ENCODE measurements at places on chromosomes 2 and 18.

GRCh38 chr2:38635139-38635538 lies 30.8 kb upstream of the GALM start:
- no peak for DNase-seq

DNA sequence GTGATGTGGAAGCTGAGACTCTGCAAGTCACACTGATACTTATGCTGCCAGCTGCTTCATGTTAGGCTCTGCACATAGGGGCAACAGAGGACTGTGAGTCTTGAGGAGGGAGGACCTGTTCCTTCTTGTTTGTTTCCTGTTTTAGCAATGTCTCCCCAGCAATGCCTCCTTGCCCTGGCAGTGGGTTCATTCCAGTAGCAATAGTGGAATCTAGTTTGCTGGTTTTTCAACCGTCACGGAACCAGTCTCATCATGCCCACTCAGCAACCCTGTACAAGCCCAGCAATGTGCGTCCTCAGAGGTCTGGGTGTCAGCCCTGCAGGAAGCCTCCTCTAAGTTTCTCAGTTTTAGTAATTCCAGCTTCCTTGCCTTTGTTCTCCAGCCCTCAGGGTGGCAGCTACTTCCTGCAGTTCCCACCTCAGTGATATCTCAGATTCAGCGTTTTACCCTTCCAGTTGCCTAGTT lies 20.5 kb upstream of the ITGB6 start:
- no peak for DNase-seq

DNA sequence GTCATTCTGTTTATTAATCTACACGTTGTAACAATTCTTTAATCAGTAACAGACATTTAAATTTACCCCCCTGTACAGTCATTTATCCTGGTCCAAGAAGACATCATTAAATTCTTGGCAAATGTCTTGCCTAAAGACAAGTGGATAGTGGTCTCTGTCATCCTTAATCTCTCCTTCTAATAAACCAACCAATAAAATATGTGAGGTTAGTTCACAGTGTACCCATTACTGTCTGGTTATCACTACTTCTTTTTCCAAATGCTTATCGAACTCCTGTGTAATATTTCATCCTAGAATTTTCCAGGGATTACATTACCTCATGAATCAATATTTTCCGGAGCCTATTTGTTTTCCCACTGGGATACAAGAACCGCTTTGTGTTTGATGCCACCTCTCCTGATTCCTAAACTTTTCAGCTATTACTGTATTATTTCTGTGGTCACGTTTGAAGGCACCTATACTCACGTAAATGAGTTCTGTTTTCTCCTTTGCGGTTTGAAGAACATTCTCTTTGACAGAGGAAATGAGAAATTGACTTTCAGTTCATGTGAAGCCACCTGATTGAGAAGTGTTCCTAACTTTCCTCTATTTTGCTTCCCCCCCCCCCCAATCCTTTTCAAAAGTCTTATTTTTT lies 131.5 kb downstream of the RTN4 start:
- no peak for DNase-seq

- no peak for DNase-seq
Measured at GRCh38 chr2:157572725-157573124, 55.9 kb downstream of the ACVR1C start.

DNA sequence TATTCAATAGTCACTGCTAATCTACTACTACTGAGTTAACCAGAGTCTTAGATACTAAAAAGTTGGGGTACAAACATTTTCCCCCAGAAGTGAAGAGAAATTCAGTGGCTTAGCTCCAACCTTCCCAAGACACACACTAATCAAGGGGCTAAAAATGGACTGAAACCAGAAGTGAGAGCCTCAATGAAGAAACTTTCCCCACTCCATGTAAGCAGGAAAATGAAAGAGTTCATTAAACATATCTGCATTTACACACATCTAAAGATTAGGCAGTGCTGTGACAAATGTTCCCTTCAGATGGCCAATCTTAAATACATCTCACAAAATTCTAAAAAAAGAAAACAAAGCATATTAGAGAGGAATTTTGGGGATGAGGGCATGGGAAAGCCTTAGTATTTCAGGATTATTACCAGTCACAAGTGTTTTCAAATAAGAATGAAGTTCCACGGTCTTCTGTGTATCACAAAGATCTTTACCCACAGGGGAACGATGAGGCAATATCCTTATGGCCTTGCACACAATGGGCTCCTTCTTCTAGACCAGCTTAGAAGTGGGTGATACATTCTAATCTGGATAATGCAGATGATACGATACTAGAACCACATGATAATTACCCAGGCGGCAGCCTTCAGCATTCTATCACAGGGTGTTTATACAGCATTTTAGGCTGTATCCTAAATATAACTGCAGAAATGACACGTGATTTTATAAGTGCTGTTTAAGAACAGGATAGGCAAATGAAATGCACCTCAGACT lies 17.1 kb downstream of the ANKRD44 start:
- peak; percentile 88 for DNase-seq

DNA sequence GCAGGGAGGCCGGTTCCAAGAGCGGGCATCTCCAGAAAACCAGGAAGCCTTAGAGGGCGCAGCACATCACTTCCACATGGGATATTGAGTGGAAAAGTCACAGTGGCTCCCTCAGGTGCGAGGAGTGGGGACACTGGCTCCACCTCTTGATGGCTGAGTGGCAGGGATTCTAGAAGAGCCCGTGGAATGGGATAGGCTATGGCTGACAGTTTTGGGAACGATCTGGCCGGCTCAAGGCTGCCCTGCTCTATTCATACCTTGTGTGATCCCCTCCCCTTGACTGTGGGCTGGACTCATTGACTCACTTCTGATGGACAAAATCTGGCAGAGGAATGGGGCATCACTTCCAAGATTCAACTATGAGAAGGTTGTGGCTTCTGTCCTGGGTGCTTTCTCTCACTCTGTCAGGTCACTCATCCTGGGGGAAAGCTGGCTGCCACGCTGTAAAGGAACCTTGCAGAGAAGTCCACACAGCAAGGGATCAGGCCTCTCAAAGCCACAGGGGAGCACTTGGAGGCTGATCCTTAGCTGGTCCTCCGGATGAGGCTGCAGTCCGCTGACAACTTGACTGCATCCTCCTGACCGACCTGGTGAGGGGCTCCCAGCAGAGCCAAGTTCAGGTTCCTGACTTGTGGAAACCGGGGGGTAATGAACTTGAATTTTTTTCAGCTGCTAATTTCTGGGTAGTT lies 46.7 kb upstream of the HS6ST1 start:
- no peak for DNase-seq

- DNase-seq, result peak; percentile 75
Measured at GRCh38 chr18:712401-713134, at the start of gene ENOSF1. Gene ENOSF1 (minus strand): TSS chr18:712630. CDS start chr18:712587, 43 bp downstream.

DNA sequence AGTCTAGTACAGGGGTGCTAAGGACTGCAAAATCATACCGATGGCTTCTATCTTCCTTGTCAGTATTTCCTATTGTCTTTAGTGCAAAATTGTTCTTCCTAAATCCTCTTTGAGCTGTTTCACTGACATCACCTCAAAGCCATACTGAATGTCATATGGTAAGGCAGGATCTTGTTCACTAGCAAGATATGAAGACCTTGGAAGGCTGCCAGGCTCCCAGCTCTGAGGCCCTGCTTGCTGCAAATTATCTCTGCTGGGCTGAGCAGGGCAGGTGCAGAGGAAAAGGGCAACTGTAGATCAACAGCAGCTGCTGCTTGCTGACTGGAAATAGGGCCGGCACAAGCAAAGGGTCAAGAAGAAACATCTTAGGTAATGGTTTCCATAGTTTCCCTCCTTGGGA lies 58.2 kb downstream of the PMAIP1 start:
- peak; percentile 99 for DNase-seq

GRCh38 chr2:11777066-11777782 lies 30.8 kb downstream of the LPIN1 start:
- DNase-seq, result peak; percentile 88

- no peak for DNase-seq
Measured at GRCh38 chr2:189427872-189428271, 13.4 kb upstream of the WDR75 start.

DNA sequence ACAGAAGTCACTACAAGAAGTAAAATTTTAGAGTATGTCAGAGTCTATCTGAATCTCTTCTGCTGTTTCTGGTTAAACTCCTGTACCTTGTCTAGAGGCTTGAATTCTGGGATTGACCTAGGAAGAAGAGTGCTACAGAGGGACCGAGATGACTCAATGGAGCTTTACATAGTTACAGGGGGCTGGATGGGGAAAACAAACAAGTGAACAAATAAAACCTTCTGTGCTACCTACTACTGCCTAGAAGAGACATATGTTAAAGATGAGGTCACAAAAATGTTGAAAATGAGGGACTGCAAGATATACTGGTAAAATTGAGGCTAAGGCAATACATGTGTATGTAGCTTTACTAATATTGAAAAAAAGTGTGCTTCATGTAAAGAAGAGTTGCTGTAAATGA lies 265.4 kb upstream of the TFPI start:
- no peak for DNase-seq

- DNase-seq, result no peak
Measured at GRCh38 chr2:84393829-84394228, 65.3 kb downstream of the SUCLG1 start.

GRCh38 chr18:43396266-43396665 lies 119.0 kb upstream of the SYT4 start:
- no peak for DNase-seq

DNA sequence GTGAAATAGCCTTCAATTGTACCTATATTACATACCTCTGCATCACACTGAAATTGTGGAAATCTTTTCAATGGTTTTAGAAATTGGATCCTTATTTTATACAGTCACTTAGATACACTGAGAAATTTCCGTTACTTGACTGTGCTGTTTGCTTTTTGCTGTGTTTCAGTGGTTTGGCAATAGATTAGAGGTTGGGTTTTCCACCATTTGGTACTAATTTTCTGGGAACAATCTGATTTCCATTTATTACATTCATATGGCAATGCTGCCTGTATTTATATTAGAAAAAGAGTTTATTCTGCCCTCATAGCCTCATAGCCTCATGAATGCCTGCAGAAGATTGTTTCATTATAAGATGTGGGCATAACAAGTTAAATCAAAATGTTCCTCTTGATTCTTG lies 285.0 kb downstream of the GULP1 start:
- DNase-seq, result no peak

DNA sequence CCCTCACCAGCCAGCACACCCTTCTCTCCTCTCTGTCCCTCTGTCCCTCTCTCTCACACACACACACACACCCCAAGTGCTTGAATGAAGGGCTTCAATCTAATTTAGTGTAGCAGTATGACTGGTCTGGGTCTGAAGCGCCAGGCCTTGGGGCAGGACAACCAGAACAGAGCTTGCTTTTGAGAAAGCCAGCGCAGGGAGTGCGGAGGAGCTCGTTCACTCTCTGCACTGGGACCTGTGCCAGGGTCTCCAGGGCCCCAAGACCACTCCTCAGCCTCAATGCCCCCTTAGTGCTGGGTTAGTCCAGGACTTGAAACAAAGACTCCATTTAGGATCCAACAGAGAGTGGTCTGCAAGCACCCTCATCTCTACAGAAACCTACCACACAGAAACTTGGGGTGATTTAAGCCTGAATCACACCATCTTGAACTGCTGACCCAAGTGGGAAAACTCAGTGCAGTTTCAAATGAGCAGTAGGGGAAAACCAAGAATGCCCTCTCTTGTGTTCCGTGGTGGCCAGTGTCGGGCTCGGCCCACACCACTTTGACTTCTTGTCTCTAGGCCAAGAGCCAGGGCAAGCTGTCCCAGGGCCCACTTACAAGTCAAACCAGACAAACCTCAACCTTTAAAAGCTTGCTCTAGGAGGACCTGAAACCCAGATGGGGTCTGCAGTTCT lies 66.6 kb upstream of the WIPF1 start:
- no peak for DNase-seq

GRCh38 chr2:147469471-147469870 lies 375.4 kb upstream of the ACVR2A start:
- DNase-seq, result no peak

- no peak for DNase-seq
Measured at GRCh38 chr18:27674411-27674810, 489.3 kb upstream of the CHST9 start.

DNA sequence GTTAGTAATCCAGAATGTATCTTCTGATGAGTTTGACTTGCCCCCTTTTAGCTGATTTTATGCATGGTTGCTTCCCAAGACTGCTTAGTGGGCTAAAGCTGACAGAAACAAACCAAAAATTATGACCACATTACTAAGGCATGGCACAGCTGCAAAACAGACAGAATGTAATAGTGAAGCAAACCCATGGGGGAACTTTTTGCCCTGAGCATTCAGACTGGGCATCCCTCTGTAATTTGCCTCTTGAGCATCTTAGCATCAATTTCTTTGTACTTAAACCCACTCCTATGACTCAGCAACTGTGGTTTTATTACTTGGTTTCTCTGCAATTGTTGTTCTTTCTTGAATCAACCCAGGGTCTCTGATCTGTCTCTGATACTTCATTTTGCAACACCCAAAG lies 487.3 kb upstream of the DCC start:
- no peak for DNase-seq

- DNase-seq, result peak; percentile 52
Measured at GRCh38 chr18:79071037-79071436, 1.8 kb downstream of the ATP9B start.

DNA sequence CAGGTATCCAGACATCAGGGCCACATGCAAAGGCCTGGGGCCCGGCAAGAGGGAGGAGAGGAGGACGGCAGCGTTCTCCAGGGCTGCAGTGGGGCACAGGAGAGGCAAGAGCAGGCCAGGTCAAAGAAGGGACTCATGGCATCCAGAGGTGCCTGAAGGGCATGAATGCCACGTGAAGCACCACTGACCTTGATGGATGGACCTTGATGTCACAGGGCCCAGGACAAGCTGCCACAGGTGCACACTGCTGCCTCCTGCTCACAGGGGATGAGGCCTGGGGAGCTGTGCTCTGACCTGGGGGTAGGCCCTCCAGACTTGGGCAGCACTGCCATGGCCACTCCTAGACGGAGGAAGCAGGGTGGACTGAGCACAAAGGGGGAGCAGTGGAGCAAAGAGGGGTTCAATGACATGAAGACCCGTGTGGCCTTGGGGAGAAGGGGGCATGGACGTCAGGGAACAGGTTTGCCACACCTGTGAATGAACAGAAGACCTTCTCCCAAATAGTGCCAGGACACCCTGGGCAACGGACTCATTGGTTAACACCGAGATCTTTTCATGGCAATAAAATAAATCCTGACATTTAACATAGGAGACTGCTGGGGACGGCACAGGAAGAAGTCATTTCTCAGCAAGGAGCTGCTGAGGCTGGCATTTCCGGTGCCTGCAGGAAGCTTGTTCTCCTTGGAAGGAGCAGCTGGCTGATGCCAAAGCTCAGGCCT lies 65.6 kb downstream of the EMX1 start:
- DNase-seq, result no peak

DNA sequence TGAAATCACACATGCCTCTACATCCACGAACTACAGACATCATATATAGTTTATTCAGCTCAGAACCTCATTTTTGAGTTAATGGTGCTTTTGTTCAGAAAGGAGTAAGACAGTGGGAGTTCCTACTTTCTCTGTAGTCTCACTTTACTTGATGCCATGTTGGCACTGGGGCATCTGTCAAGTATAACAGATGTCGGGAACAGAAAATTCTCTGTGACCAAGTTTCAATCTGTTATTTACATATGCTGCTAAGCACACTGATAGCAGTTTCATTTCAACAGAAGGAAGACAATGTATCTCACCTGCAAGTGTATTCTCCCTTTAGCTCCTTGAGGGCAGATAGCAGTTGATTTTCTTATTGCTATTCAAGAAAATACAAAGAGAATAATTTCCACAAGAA lies 774.1 kb downstream of the METTL4 start:
- no peak for DNase-seq

Measured in GF-D8 (cell line).